ENCODE measurements at places on chromosomes 5 and 9.

DNA sequence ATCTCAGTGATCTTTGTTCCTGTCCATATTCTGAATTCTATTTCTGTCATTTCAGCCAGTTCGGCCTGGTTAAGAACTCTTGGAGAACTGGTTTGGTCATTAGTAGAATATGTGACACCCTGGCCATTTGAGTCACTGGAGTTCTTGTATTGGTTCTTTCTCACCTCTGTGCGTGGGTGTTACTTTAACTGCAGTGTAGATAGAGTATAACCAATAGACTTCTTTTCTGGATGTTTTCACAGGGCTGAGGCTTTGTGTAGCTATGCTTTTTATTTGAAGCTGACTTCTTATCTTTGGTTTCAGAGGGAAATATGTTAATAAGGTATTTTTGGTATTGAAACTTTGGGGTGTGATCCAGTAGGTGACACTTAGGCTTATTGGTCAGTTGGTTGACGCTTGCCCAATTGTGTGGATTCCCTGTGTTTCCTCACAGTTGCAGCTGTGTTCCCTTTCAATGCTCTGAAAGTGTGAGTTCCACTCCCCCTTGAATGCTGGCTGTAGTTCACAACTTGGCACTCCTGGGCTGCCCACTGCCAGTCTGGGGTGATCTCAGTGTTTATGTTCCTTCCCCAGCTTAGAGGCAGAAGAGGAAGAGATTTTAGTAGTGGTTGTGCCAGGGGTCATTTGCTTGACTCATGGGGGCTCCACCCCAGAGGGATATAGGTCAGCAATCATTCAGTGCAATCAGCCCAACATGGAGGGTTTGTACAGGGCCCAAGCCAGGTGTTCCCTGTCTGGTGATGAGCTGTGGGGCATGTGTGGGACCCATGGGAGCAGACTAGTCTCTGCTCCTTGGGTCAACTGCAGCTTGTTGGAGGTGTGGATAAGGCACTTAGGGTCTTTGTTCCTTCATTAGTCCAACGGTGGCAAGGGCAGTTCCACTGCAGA is 34.9 kb upstream of the TEK start:
- no peak for DNase-seq

GRCh38 chr5:128378632-128379031 is 159.4 kb downstream of the FBN2 start:
- DNase-seq, result no peak

DNA sequence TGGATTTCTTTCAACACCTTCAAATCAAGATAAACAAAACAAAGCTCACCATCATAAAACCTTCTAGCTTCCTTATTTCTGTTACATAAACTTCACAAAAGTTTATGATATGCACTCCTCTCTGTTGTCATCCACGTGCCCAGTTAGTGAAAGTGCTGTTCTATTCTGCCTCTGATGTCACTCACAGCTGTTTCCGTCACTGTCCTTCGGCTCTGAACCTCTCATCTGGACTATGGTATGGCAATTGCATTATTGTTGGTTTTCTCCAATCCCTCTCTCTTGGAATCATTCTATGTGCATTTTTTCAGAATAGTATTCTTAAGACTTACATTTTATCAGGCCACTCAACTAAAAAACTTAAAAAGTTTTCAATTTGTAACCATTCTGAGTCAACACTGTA is 264.2 kb upstream of the DAPK1 start:
- DNase-seq, result no peak

DNA sequence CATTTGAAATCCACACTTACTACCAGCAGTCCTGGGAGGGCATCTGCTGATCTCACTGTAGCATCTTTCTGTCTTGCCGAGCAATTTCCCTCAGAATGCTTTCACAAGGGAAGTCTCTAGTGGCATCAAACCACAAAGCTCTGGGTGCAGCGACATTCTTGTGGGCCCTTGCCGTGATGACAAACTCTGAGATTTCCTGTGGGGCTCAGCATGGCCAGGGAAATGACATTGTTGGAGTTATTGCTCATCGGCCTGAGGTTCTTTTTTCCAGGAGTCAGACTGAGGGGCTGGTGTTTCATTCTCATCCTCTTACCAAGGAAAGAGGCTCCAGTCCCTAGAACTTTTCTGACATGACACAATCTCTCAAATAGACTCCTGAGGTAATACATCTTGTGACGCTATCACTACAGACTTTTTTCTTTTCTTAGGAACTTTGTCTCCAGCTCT is 51.4 kb downstream of the PFDN1 start:
- no peak for DNase-seq

DNA sequence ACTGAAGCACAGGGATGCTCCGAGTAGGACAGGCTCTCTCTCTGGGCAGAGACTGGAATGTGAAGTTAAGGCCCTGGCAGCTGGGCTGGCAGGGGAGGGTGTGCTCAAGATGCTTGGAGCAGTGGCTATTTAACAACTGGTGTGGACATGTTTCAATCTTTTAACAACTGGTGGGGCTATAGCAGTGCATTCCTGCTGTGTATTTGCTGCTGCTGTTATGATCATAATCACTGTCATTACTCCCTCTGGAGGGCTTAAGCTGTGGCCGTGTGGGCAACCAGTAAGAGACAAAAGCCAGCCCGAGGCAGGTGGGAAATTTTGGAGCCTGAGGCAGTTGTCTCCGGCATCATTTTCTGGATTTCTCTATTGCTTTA is 33.3 kb upstream of the PTGS1 start:
- DNase-seq, result no peak

DNA sequence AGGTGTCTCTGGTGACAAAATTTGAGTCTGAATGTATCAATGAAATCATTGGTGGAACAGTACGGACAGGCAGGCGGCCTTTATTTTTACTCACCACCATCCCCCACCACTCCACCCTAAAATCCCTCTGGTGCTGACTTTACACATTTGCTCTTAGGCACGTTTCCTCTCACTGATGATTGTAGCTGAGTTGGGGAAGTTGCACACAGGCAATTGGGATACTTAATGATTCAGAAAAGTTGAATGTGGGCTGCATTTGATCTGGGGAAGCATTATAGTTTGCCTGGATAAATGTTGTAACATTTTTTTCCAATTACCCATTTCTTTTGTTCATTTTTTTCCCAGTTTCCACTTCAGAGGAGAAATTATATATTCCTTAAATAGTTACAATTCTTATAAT is 658.4 kb downstream of the TLR4 start:
- no peak for DNase-seq

GRCh38 chr5:16707168-16707868 is 90.5 kb upstream of the RETREG1 start:
- no peak for DNase-seq

DNA sequence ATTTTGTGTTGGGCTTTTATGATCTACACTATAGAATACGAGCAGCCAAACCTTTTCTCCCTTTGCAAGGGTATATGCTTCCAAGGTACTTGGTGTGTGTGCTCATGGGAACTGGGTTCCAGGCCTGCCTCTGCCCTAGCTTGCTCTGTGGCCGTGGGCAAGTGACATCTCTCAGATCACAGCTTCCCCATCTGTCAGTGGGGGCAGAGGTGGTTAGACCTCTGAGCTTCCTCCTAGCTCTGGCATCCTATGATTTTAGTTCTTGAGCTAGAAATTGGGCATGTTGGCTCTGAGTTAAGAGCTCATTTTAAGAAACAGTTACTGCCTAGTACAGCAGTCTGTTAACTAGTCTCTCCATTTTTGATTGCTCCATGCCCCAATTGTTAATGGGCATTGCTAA is 12.5 kb upstream of the CCNJL start:
- DNase-seq, result no peak

- no peak for DNase-seq
Measured at GRCh38 chr9:96141666-96142065, 160.3 kb downstream of the HSD17B3 start.

- no peak for DNase-seq
Measured at GRCh38 chr9:106576232-106576760, 286.7 kb upstream of the ZNF462 start.

DNA sequence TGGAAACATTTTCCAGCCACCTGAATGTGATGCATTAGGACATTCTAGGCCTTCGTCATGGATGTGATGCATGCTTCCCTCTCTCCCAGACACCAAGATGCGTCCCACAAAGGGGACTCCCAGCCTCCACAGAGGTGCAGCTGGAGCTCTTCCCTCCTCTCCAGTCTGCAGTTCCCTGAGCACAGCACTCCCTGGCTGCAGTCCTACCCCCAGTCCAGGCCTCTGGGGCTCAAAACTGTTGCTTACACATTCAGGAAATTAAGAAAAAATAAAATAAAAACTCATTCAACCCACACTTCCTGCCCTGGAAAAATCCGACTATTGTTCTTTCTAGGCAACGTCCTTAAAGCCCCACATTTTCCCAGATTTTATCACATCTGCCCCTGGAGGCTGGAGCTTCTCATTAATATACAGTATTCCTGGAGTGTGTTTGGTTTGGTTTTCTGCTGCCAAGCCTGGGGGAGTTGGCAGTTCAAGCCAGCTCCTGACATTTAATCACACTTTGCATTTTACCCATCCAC is 78.4 kb upstream of the ICE1 start:
- no peak for DNase-seq

GRCh38 chr5:167786871-167787578 is 504.4 kb upstream of the WWC1 start:
- no peak for DNase-seq

DNA sequence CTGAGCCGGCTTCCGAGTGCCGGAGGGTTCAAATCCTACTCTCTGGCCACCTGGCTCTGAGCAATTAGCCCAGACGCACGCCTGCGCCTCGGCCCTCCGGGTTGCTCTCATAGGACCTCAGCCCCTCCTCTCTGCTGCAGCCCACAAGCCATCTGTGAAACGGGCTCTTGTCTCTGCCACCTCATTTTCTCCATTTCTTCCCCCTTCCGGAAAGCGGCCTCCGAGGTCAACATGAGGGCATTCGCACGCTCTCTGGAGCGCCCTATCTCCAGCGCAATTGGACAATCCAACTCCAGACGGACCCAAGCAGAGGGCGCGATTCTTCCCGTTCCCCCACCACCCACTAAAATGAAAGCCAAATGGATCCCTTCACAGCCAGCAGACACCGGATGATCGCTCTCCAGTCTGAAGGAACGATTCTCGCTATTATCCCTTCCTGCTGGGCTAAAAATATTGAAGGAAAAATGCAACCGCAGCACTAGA is 41.5 kb downstream of the VAV2 start:
- no peak for DNase-seq

GRCh38 chr9:20551236-20551635 is 71.1 kb downstream of the MLLT3 start:
- DNase-seq, result no peak

DNA sequence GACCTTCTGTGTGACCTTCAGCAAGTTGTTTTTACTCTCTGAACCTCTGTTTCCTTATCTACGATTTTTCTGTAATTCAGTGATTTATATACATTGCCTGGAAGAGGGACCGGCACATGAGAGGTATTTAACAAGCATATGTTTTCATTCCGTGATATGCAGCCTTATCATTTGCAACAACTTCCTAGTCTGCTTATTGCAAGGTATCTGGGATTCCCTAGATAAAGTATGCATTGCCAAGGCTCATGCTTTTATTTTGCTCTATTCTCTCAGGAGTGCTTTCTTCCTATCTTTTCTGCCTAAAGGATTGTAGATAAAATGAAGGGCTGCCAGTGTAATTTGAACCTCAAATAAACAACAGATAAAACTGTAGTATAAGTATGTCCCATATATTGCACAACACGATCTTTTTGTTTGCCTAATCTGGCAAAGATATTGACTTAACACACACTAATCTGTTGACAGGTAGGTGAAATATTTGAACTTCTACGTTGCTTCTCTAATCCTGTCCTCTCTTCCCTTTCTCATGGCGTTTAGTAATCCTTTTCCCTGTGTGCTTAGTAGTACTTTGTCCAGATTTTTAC is 377.2 kb upstream of the TNC start:
- DNase-seq, result no peak

DNA sequence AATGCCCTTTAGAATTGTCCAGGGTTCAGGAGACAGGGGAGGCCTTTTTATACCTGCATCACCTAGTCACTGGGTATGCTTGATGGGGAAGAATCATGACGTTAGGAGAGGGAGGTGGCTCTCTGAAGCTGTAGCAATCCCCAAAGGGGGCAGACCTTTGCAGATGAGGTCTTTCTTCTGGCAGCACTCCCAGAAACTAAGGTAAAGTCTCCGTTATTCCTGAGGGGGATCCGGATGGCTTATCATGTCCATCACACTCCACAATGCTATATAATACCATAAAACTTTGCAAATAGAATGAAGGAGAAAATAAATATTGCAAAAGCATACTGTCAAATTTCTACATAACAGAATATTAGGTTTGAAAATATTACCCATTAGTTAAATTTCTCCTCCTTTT is 21.5 kb upstream of the CAST start:
- DNase-seq, result no peak

- no peak for DNase-seq
Measured at GRCh38 chr5:107028938-107029337, 641.8 kb downstream of the EFNA5 start.

DNA sequence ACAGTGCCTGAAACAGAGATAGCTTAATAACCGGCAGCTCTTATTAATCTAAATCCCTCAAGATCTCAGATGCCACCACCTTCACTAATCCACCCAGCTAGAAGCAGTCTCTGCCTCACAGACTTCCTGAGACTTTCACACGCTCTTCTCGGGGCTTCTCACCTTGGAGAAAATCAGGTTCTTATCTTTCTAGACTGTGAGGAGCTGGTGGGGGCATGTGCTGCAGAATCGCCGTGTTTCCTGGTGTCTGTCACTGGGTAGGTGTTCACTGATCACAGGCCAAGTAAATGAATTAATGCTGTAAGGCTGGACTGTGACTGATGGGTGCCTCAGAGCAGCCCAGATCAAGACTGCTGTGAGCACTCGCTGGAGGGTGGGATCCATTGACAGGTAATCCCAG is 101.7 kb downstream of the PSD2 start:
- no peak for DNase-seq

GRCh38 chr5:139633295-139634027 is 14.7 kb upstream of the CXXC5 start:
- DNase-seq, result peak; percentile 78

DNA sequence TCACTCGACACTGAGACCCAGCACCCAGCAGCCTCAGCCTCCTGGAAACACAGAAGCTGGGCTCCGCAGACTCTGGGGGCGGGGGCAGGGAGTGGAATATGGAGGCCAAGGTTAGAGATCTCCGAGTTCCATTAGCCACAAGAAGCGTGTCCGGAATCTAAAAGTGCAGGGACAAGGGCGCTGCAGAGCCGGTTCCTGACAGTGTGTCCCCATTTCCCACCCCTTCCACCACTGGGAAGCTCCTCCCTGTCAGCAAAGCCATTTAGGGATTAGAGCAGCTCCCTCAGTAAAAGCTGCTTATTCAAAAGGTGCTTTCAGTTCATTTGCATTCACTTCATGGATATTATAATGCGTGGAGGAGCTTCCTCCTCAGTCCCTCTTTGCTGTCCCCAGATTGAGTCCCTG is 74.1 kb upstream of the HSPA9 start:
- no peak for DNase-seq

GRCh38 chr5:88829054-88829453 is 53.9 kb downstream of the MEF2C start:
- DNase-seq, result no peak

All from muscle of arm (tissue), 14 donors.